ENCODE measurements at places on chromosomes 6 and 20.
A peak's percentile ranks its signal among the peaks of the same experiment; 100 is the strongest.

DNA sequence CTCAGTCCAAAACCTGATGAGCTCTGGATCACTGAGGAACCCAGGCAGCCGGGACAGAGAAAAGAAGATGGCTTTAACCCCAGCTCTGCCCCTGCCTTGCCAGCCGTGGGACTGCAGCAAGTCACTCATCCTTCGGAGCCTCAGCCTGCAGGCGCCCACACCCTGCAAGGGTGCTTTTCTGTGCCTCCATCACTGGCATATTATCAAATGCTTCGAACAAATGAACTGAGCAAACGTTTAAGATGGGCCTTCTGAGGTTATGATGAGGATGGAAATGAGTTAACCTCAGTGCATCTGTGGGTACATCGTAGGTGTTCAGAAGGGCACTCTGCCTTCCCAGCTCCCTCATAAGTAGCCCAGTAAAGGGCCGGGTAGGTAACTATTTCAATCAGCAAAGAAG, 79.0 kb downstream of the NFATC2 start:
- no peak for DNase-seq

- DNase-seq, result no peak
Measured at GRCh38 chr20:5734602-5735001, 15.6 kb upstream of the SHLD1 start.

GRCh38 chr20:12262747-12263146, 345.1 kb downstream of the BTBD3 start:
- no peak for DNase-seq

DNA sequence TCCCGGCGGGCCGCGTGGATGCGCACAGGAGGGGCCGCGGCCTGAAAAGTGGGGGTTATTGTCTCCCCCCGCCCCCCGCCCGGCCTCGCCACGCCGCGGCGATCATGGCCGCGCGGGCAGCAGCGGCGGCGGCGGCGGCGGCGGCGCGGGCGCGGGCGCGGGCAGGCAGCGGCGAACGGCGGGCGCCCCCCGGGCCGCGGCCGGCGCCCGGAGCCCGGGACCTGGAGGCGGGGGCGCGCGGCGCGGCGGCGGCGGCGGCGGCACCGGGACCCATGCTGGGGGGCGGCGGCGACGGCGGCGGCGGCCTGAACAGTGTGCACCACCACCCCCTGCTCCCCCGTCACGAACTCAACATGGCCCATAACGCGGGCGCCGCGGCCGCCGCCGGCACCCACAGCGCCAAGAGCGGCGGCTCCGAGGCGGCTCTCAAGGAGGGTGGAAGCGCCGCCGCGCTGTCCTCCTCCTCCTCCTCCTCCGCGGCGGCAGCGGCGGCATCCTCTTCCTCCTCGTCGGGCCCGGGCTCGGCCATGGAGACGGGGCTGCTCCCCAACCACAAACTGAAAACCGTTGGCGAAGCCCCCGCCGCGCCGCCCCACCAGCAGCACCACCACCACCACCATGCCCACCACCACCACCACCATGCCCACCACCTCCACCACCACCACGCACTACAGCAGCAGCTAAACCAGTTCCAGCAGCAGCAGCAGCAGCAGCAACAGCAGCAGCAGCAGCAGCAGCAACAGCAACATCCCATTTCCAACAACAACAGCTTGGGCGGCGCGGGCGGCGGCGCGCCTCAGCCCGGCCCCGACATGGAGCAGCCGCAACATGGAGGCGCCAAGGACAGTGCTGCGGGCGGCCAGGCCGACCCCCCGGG, 637 bp downstream of the ARID1B start:
- peak; percentile 58 for DNase-seq

All from AML-193 (cell line).